Left forelimb (tissue), 1 donor: ENCODE measurements at places on chromosomes 6 and 20.

DNA sequence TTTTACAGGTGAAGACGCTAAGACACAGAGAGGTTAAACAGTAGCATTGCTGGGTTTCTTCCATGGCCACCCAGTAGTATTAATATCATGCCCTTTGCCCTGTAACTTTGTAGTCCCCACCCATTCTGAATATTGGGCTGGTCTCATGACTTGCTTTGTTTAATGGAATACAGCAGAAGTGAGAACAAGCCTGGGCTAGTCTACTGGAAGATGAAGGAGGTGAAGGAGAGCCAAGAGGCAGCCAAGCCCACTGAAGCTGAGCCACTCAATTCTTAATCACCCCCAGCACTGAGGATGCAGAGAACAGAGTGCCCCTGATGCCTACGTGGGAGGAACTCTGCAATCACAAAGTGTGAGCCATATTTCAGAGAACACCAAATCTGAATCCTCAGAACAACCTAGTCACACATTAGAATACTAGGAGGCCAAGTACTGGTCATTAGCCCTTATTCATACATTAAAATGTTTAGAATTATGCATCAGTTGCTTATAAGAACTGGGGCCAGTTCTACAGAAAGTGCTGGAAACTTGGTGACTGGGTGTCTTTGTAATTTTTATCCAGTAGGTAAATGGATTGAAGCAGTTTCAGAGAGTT is 270.1 kb upstream of the PRND start:
- no peak for DNase-seq

DNA sequence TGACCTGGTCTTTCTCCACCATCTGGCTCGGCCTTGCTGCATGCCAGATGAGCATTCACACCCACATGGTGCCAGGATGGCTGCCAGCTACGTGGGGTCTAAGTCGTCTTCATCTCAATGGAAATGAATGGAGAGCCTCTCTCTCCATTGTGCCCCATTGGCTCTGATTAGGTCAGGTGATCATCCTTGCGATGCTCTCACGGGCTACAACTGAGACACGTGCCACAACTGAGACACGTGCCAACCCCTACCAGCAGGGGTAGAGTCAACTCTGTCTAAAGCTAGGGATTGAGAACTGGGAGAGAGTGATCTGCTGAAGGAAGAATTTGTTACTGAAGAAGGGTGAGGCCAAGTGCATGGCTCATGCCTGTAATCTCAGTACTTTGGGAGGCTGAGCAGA is 67.3 kb upstream of the RALY start:
- no peak for DNase-seq

DNA sequence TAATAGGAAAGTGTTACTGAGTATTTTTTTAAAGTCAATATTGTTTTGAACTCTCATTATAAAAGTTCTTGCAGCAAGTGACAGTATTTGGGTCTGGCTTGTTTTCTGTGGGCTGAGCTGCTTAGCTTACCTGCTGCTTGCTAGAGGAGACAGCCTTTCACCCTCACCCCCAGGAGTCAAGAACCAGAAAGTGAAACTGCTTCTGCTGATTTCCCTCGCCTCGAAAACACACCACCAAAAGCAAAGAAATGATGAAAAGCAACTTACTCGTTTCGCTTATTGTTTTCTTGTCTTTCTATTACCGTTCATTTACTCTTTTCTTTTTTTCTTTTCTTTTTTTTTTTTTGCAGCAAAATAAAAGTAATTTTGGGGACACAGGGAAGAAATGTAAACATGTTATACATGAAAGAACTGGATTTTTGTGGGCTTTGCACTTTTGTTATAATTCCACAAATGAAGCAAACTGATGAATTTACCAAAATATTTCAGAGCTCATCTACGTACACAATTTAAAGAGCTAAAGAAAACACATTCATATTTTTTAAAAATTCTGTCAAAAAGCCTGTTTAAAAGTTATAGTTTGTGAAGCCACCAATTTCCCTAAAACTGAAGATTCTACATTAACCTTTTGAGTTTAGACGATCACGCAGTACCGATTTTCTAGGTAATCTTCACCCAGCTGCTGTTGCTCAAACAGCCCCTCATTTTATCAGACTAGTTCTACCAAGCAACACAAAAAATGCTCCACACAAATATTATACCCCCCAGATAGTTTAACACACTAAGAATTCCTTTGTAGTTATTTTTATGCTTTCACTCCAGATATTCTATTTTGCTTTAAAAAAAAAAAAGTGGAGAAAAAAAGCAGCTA is 1.7 kb downstream of the SCML4 start:
- no peak for DNase-seq

DNA sequence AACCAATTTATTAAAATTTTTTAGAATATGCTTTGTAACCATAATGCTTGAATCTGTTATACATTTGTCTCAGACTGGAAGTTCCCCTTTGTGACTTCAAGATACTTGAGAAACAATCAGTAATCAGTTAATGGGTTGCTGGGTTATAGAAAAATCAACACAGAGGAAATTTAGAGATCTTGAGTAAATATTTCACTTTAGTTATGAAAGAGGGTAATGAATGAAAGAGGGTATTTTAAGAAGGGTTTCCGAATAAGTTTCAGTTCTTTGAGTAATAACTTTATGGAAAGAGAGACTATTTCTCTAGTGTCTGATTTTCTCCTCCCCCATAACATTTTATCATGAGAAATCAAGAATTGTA is 21.4 kb downstream of the ZFAND3 start:
- DNase-seq = no peak
